Esophagus mucosa (tissue), 1 donor: ENCODE measurements at places on chromosomes 3 and 15.
A peak's percentile ranks its signal among the peaks of the same experiment; 100 is the strongest.

- ATAC-seq, result peak; percentile 88
Observed at GRCh38 chr3:16124636-16125035, 49.8 kb upstream of the GALNT15 start.

DNA sequence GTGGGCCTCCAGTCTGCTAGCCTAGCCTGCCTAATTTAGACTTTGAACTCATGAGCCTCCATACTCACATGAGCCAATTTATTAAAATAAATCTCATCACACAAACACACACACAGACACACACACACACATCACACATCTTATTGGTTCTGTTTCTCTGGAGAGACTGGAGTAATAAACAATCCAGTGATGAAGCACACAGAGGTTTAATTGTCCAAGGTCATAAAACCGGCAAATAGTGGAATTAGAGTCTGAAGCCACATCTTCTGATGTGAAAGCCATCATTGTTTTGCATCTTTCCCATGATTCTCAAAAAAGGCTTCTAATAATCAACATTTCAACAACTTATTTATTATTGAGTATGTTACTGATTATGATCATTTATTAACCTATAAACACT, 249.4 kb upstream of the KCNH8 start:
- ATAC-seq, result no peak

- ATAC-seq, result no peak
Observed at GRCh38 chr15:59244337-59244736, 37.7 kb downstream of the LDHAL6B start.

GRCh38 chr3:152087153-152087552, 181.6 kb upstream of the MBNL1 start:
- ATAC-seq, result no peak

- no peak for ATAC-seq
Observed at GRCh38 chr15:71153823-71154524, 38.7 kb downstream of the THSD4 start.

DNA sequence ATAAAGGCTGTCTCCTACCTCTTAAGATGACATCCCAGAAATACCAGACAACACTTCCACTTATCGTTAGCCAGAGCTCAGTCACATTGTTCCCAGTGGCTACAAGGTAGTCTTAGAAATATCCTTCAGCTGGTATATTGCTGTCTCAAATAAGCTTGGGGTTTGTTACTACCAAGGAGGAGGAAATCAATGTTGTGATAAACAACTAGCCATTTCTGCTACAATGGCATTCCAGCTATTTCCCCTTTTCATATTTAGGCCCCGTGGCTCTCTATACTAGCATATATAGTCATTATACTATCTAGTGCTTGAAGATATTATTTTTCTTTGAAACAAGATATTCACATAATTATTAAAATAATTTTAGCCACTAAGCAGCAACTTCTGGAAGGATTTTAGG, 56.5 kb downstream of the VPS8 start:
- no peak for ATAC-seq

DNA sequence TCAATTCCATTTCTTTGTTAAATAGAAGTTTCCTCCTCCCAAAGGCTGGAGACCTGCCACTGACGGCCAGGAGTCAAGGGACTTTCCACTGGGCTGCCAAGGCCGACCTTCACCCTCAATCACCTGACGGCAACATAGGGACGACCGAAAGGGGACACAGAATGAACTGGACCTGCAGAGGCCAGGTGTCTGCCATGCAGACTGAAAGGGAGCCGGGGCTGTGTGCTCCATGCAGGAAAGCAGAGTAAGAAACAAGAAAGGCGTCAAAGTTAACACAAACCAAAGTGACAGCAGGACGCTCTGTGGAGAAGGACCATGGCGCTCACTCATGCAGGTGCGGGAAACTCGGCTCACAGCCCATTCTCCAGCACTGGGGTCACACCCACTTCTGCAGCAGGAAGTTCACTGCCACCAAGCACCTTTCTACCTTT, 26.1 kb downstream of the ZXDC start:
- ATAC-seq, result no peak

DNA sequence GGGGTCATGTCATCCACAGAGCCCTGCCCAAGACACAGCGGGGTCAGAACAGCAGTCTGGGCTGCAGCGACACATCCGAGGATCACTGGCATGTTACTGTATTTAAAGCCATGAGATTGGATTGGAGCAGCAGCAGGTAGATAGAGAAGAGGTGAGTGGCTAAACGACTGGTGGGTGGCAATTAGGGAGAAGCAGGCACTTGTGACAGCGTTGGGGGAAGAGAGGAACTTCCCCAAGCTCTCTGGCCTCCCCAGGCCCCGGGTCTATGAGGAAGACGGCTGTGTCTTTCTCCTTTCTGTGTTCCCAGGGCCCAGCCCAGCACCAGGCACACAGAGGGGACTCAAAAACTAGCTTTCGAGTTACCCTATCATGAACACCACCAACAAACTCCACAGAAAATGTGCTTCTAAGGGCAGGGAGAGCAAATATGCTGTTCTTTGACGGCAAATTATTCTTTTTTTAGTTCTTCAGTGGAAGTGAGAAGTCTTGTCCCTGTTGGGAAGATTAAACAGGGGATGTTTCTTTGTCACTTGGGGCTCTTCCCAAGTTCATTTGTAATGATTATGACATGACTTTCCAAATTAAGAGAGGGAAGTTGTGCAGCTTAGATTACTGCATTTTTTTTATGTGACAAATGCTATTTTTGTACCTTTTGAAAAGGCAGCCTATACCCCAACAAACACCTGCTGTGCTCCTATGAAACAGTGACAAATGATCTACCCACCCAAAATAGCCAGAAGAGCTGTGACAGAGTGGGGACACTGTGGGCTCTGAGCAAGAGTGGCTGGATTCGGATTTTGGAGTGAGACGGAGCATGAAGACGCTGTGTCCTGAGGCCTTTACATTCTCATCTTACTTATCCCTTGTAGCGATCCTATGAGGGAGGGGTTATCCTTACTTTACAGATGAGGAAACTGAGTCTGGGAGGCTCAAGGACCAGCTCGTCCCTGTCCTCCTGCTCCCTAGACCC, 7.2 kb upstream of the SYNM start:
- no peak for ATAC-seq

DNA sequence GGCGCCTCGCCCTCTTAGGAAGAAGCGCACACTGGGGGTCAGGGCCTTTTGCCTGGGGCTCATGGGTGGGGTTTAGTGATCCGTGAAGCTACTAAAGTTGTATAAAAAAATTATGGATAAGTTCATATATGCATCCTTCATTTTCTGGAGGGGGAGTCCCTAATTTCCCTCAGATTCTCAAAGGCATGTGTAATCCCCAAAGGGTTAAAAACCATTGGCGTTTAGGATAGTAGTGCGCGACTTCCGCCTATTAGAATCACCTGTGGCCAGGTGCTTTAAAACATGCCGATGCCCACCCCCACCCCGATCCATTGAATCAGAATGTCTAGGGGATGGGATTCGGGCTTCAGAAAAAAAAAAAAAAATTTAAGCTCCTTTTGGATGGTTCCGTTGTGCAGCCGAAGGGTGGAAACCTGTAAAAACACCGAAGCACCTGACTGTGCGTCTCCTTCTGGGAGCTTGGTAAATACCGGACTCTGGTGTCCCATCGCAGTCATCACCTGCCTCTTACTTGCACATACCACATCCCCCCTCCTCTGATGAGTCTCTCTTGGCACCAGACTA, 570 bp downstream of the APH1B start:
- peak; percentile 34 for ATAC-seq

GRCh38 chr15:34279368-34279767, 54.6 kb downstream of the EMC4 start:
- peak; percentile 95 for ATAC-seq

GRCh38 chr3:129549805-129550204, 6.8 kb downstream of the H1-8 start:
- ATAC-seq, result no peak

DNA sequence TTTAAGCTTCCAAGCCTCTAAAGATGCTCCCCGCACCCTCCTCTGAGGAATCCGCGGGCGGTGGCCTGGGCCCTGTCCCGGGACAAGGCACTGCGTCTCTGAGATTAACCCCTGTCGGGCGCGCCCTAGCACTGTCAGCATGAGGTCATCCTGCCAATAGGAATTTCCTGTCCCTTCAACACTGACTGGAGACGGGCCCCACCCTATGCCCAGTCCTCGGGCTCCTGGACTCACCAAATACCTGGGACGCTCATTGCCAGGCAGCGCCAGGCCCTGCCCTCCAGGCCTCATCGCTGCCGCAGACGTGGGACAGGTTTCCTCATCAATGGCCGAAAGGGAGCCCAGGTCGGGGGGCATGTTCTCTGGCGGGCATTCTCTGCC, 67.6 kb upstream of the SH3GL3 start:
- ATAC-seq, result peak; percentile 94

DNA sequence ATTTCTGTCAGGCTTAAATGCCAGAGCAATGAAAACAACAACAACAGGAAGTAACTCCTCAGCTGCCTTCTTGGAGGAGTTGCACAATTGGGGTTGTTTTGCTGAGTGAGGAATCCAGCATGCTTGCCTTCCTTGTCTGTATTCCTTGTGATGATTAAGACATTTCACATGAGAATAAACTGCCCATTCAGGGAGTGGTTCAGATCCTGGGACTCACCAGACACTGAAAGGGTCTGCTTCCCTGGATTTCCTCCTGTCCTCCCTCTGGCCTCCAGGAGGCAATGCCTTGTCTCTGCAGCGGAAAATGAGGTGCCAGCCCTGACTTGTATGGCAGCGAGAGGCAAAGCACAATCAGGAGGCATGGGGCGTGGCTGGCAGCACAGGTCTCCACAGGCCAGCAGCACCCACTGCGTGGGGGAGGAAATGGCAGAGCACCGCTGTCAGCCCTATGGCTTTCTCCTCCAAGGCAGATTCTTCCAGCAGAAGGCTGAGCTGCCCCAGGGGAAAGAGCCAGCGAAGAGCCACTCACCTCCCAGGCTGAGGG, 41.5 kb downstream of the RBP2 start:
- ATAC-seq, result peak; percentile 94

GRCh38 chr15:37131621-37132020, 31.3 kb upstream of the MEIS2 start:
- no peak for ATAC-seq

- no peak for ATAC-seq
Observed at GRCh38 chr3:88767746-88768145, 339.7 kb upstream of the EPHA3 start.

GRCh38 chr3:21613372-21614070, 137.5 kb downstream of the ZNF385D start:
- no peak for ATAC-seq

DNA sequence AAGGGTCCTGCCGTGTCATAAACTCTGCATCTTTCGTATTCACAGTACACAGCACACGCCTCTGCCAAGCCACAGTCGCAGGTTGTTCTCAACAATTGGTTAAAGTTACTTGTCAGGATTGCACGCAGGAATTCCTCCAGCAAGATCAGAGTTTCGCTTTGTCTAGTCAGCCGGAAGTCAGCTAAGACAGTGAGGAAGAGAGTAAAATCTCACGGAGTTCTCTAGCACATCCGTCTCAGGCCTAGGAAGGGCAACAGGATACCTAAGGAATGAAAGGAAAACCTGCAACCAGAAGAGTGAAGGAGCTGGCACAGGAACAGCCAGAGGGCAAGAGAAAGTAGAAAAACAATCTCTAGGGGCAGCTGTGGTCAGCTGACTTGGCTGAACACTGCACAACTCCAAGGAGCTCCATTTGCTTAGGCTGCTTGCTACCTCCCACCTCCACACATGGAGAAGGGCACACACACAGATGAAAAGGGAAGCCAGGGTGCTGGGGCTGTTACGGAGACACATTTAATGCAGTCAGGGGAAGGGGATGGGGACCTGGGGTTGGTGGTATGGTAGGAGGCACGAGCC, 23.7 kb downstream of the RORA start:
- ATAC-seq, result no peak

DNA sequence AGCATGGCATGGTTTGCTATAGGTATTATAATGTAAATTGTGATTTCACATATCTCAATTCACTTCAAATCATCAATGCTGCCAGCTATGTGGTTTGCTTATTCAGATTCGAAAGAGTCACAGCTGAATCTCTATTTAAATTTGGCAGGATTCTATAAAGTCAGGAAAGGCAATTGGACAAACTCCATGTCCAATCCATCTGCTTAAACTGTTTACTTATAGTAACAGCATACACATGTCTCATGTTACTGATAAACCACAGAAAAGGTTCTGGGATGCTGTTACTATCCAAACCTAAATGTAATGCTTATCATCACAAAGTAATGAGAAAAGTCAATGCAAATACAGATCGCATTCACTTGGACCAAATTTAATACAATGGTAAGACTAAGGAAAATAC, 229.7 kb downstream of the ISL2 start:
- no peak for ATAC-seq

- ATAC-seq, result peak; percentile 78
Observed at GRCh38 chr15:84878504-84878903, 6.0 kb upstream of the SLC28A1 start.

GRCh38 chr3:122057671-122058070, 2.5 kb downstream of the CD86 start:
- no peak for ATAC-seq

DNA sequence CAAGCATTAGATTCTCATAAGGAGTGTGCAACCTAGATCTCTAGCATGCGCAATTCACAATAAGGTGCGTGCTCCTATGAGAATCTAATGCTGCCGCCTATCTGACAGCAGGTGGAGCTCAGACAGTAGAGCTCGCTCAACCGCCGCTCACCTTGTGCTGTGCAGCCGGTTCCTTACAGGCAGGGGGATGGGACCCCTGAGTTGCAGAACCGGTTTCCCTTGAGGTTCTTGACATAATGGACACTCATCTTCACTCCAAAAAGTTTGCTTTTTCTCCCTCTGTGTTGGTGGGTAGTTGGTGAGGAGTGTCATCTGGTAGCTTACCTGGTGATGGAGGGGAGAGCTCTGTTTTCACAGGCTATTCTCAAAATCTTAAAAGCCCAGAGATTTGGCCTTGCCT, 324.0 kb upstream of the TBL1XR1 start:
- ATAC-seq, result peak; percentile 94

GRCh38 chr3:143328451-143328850, 208.9 kb downstream of the CHST2 start:
- no peak for ATAC-seq

DNA sequence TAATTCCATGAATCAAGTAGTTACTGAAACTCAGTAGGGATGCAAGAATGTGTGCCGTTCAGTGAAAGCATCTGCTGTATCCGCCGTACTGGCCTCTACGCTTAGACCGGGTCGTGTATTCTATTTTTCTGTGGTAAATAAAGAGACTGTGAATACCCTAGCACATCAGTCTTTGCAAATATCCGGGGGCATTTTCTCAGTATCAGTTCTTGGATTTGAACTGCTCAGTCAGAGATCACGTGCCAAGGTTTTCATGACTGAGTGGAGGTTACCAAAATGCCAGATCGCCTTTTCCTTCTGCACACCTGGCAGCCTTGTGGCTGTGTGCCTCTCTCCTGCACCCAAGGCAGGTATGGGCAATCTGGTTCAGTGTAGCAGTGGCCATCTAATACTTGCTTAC, 377.0 kb downstream of the OCA2 start:
- no peak for ATAC-seq

- peak; percentile 85 for ATAC-seq
Observed at GRCh38 chr15:76898102-76898501, 7.0 kb downstream of the SCAPER start.
